Hindlimb muscle (tissue), 1 donor: ENCODE measurements at places on chromosomes 3 and 15. TPM values are rescaled to one million over a fixed set of nuclear protein-coding genes. Genes with fewer than 3 reads are reported as not detected.

- DNase-seq = no peak
Observed at GRCh38 chr3:26256224-26256623, 366.3 kb upstream of the LRRC3B start.

- no peak for DNase-seq
Observed at GRCh38 chr15:68271854-68272471, 5.6 kb upstream of the FEM1B start.

DNA sequence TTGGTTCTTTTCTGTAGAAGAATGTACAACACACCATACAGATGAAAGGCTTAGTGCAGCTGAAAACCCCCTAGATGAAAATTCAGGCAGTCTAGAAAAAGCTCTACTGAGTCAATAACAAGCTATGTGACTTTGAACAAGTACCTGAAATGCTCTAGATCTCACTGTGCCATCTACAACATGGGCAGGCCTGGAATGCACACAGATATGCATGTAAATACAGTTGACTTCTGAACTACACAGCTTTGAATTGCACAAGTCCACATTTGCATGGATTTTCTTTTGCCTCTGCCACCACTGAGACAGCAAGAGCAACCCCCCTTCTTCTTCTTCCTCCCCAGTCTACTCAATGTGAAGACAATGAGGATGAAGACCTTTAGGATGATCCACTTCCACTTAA, 98.4 kb downstream of the CNTN3 start:
- no peak for DNase-seq

Gene TMCO5A
- polyA plus RNA-seq = not detected

- no peak for DNase-seq
Observed at GRCh38 chr15:88179562-88179961, 77.0 kb downstream of the NTRK3 start.

GRCh38 chr3:78588906-78589621, 1178.7 kb downstream of the ROBO1 start:
- no peak for DNase-seq

Gene NDN
- polyA plus RNA-seq = 209 TPM

DNA sequence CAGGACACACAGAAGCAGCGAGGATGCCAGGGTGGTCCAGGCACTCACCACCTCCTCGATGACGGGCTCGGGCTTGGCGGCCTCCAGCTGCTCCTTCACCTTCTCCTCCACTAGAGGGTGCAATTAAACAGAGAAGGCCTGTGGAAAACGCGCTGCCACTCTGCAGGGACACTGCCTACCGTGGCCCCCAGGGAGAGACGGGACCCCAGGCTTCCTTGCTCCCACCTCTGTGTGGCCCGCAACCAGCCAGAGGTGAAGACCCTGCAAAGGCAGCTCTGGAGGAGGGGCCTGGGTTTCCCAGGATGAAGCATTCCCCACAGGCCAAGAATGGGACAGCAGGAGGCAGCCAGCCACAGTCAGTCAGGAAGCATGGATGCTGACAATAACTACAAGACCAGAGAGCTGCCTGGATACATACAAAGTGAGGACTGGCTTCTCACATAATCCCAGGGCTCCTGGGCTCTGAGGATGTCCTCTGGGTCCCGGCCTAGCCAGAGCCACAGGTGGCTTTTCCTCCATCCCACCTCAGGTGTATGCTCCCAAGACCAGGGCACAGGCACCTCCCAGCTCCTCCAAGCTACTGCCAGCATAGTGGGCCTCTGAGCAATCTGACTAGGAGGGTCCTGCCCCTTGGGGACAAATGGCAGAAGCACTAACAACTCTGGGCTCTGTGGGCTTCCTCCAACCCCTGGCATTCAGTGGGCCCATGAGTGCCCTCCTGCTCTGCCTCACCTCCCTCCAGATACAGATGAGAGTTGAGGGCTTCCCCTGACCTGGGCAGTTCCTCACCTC, 46.2 kb downstream of the PTH1R start:
- DNase-seq = no peak

DNA sequence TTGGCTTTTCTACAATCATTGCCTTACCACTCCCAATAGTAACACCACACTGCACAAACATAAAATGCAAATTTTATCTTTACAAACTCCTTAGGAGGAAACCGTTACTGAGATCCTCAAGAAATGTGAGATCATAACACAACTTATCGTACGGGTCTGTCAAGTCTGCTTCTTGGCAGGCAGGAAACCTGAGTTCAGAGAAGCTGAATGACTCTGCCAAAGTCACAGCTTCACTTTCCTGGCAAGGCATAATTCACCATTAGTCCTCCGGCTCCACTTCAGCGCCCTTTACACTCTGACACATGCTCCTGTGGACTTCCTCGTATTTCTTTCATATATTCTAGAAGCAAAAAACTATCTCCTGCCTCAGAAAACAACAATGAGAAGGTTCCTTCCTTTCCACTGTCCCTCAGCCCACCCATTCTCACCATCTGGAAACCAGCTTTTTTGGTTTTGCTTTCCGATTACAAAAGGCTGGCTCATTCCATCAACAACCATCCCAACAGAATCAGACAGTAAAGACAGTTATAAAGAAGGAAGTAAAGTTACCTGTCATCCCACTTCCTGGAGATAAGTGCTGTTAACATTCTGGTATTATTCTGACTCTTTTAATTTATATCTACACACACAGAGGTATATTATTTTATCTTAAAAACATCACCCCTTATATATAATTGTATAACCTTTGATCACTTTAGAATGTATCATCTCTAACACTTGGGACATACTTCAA, 223.4 kb downstream of the STT3B start:
- no peak for DNase-seq

DNA sequence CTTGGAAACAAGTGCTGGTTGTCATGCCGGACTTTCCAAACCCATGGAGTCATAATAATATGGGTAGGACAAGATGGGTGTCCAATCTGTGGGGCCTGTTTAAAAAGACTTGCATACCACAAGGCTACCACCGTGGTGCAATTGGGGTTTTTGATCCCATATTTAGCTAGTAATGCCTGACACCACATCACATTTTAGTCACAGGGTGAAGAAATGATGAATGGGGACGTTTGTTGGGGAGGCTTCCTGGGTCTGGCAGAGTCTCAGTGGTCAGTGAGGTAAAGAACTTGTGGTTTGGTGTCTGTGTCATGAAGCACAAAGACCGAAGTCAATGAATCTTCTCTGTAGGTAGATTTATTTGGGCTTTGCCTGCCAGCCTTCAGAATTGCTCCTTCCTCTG, 31.0 kb downstream of the P3H2 start:
- no peak for DNase-seq

GRCh38 chr15:90024406-90024805, 23.3 kb downstream of the ZNF710 start:
- DNase-seq = no peak

Gene ATP8B4
- 4.3 TPM for polyA plus RNA-seq
